ENCODE measurements at places on chromosomes 2 and 18.

DNA sequence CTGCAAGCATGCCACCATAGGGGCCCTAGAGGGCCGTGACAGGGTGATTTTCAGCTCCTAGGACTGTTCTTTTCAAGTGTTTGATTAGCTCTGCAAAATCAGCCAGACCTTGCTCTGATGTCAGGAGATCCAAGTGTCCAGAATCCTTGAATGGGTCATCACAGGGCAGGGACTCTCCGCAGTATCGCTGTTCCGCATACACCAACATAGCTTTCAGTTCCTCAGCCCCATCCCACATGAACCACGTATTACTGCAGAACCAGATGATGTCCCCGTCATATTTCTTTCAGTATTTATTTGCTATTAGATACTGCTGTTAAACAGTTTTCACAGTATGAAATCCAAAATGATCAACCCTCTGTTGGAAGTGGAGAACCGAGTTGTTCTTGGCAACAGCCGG, 46.6 kb upstream of the RFX8 start:
- DNase-seq, result no peak

DNA sequence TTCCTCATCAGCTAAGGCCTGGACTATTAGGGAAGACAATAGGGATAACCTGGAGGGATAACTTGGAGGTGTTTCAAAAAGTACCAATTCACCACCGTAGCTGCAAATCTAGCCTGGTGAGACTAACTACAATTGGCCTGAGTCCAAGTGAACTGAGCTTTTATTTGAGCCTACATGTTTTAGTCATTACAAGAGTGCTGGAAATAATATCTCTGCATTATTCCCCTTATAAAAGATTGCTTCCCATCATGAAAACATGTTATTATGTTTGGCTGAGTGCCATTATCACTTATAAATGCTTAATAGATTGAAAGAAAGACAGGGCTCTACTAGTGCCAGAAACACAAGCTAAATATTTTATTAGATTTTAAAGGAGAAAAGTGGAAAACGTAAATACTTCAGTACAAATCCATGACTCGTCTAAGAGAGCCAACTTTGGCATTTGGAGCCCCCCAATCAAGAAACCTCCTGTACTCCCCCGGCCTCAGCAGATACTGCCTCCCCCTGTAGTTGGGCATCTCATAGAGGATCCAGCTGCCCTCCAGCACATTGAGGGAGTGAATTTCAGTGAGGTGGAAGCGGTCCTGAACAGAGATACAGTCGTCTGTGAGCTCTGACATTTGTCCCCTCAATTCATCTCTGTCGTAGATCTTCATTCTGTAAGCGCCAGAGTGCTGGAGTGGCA, 3.6 kb downstream of the CRYGB start:
- DNase-seq, result peak; percentile 56

GRCh38 chr18:46275370-46275769, 171.2 kb downstream of the HAUS1 start:
- DNase-seq, result no peak

DNA sequence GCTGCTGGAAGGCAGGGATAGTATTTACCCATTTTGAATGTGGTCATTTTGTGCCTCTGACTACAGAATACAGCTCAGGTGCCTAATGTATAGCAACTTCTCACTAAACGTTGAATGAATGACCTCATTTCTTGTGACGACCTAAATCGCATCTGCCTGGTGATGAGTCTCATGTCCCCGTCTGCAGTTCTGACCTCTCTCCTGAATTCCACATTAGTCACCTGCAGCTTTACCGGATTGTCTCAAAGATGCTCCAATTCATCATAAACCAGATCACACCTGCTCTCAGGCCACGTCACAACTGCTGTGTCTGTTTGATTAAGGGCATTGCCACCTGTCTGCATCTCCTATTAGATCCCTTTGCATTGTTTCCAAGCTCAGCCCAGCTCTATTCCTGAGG, 133.6 kb upstream of the MYT1L start:
- no peak for DNase-seq

- DNase-seq, result no peak
Observed at GRCh38 chr2:42392191-42392590, 31.2 kb upstream of the COX7A2L start.

DNA sequence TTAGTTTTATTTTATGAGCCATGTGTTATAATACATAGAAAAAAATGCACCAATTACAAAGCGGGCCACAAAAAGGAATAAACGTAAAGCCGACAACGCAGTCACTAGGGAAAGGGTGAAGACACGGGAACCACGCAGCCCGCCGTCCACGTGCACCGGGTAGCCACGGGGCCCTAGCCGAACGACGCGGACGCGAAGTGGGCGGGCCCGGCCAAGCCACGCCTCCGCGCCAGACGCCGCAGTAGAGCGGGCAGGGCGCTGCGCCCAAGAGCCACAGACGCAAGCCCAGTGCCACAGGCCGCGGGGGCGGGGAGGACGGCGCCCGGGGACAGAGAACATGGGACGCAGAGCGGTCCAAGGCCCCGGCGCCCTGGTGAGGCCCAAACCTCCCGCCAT, at the start of gene DUSP28:
DUSP28 (plus strand) TSS at position 274 of the 396 bp plus-strand sequence. CDS start 328 bp downstream, outside the sequence.
- DNase-seq, result peak; percentile 93

- DNase-seq, result no peak
Observed at GRCh38 chr2:183349091-183349490, 224.8 kb downstream of the NUP35 start.

GRCh38 chr2:217652761-217653639, 349.8 kb downstream of the TNS1 start:
- DNase-seq, result no peak

DNA sequence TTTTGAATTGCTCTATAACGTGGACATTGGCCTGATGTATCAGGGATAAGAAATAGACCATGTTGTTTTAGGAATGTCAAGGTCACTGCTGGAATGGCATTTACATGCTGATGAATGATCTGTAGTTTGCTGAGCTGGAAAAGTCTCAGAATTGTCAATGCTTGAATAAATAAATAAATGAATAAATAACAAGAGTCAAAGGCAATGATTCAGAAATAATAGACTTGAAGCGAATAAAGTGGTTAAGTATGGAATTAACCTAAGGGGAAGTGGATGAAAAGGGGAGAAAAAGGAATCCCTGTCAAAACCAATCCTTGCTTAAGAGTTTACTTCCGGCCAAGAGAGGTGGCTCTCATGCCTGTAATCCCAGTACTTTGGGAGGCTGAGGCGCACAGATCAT, 1620.0 kb downstream of the SUCLG1 start:
- no peak for DNase-seq

DNA sequence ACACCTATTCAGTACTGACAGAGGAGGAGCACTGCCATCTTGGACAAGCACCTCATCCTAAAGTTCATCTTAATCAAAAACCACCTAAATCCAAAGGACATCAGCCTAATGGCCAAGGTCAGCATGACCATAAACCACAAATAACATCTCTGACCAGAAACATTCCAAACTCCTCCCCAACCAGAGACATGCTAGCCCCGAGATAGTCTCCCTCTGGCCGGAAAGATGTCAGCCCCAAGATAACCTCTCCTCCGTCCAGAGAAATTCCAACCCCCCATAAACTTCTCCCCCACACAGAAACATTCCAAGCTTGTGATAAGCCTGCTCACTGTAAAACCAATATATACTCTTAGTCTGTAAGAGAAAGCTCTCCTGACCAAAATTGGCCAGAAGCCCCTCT, 260.6 kb downstream of the CLIP4 start:
- no peak for DNase-seq

GRCh38 chr2:23486684-23487075, 101.7 kb downstream of the KLHL29 start:
- no peak for DNase-seq

DNA sequence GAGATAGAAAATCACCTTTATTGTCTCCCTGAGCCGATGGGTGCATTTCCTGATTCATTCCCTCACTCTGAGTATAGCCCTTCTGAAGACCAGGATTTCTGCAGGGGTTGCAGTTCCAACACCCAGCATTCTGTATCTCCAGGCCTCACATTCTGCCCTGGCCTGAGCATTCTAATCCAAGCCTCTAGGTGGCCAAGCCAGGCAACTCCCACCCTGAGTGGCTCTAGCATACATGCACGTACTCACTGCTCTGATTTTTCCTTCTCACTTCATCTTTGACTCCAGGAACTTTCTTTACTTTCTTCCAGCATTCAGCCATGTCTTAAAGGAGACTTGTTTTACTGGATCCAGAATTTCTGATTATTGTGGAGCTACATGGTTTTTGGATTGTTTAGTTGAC, 100.7 kb upstream of the STK39 start:
- DNase-seq, result peak; percentile 52

GRCh38 chr2:207523005-207523404, 6.8 kb upstream of the CREB1 start:
- DNase-seq, result no peak

DNA sequence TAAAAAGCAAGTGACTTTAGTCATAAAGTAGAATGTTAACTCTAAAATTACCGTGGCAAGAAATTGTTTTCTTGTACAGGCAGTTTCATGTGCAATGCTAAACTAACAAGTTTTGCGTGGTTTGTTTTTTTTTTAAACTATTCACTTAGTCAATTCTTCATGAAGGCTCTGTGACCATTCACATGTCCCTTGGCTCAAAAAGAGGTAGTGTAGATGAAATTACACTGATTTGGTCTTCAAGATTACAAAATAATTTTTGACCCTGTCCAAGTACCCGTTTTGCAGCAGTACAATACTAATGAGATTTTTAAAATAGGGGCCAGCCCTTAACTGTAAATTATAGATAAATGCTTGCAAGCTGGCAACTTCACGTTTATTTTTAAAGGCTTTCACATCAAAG, 1.3 kb downstream of the TMEM131 start:
- peak; percentile 6 for DNase-seq

DNA sequence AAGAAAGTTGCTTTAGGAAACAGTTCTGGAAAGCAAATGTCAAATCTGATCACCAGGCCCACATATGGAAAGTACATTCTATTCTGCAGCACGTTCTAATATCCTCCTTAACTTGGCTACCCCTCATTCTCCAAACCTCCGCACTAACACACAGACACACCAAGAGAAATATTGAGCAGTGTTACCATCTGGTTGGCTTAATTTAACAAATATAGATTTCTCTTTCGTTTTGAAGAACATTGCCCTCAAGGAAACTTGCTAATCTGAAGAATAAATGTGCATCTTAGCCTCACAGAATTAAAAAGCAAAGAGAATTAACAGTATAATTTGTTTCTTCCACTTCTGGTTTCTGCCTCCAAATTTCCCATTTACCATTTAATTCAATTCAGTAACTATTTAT, 72.8 kb upstream of the TTC39C start:
- no peak for DNase-seq

GRCh38 chr2:151230627-151231140, 31.0 kb downstream of the RBM43 start:
- DNase-seq, result no peak

DNA sequence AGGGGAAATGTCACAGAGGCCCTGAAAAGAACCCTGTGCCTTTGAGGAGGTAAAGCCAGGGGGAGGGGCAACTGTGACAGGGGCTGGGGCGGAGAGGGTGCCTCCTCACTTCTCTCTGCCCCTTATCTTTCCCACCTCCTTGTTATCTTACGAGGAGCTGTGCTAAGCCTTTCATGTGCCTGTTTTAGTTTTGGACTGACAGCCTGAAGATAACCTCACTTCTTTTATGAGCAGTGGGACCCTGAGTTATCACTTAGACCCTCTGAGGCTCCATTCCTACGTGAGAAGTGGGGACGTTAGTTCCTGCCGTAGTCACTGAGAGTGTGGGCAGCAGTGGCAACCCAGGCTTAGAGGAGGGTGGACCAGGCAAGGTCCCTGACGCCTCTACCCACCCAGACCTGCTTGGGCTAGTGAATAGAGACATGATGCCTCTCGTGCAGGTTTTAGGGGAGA, 39.5 kb upstream of the LBH start:
- no peak for DNase-seq

DNA sequence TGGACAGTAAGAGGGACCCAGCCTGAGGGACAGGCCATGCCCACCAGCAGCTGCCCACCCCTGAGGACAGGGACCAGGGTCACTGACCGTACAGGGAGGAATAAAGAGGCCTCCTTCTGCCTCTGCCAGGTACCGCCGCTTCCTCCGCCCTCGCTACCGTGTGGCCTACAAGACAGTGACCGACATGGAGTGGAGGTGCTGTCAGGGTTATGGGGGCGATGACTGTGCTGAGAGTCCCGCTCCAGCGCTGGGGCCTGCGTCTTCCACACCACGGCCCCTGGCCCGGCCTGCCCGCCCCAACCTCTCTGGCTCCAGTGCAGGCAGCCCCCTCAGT, 2.2 kb downstream of the EMILIN1 start:
- no peak for DNase-seq

- peak; percentile 37 for DNase-seq
Observed at GRCh38 chr18:76991021-76991688, 141.4 kb downstream of the MBP start.

GRCh38 chr2:228703152-228703551, 521.7 kb upstream of the SPHKAP start:
- DNase-seq, result peak; percentile 66

DNA sequence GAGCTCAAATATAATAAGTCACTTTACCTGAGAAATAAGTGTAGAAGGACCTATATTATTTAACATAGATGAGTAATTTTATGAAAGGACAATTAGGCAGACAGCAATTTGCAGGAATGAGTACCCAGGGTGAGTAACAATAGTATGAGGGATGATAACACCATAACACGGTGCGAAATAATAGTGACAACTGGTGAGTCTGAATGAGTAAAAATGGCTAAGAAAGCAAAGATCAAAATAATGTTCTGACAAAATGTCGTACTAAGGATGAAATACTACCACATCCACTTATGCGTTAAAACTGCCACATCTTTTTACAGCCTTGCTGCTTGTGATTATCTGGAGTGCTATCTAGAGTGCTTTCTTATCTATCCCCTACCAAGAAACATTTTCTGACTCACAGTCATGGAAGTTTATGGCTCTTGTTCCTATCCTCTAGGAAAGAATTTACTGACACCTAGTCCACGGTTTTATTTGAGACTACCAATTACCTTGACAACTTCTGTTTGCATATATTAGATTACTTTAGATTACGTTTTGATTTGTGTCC, 929.7 kb downstream of the LRP1B start:
- no peak for DNase-seq

GRCh38 chr2:187138265-187138664, 289.3 kb upstream of the ZSWIM2 start:
- peak; percentile 35 for DNase-seq

DNA sequence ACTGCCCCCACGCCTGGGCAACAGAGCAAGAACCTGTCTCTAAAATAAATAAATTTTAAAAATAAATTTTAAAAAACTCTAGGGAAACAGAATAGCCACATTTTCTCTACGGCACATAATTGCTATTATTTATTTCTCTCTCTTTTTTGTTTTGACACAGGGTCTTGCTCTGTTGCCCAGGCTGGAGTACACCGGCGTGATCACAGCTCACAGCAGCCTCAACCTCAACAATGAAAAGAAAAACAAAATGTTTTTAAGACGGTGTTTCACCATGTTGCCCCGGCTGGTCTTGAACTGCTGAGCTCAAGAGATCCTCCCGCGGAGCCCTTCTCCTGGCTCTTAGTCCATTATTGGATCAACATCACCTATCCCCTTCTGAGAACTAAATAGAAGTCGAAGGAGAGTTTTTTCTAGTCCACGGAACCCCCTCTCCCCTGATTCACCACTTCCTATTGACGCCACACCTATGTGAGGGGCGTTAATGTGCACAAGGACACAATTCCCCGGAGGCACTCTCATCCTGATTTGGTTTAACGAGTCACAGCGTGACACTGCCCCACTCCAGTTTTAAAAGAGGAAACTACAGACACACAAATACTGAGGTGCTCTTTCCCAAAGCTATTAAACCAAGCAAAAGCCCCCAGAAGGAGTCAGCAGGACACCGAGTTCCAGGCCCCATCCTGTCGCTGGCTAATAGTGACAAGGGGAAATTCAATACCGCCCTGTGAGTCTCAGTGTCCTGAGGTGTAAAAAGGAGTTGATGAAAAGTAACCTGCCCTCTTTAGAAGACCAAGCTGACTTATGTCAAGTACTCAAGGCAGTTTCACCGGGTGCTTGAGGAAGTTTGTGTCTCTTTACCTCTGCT, 1.1 kb downstream of the NPC1 start:
- DNase-seq, result peak; percentile 44
